Stimulated activated CD4-positive, alpha-beta T cell treated with anti-CD3 and anti-CD28 coated beads, Interleukin-15, amount 100 ng/mL, for 1 hour (primary cell): ENCODE measurements at places on chromosomes 5 and 9.

DNA sequence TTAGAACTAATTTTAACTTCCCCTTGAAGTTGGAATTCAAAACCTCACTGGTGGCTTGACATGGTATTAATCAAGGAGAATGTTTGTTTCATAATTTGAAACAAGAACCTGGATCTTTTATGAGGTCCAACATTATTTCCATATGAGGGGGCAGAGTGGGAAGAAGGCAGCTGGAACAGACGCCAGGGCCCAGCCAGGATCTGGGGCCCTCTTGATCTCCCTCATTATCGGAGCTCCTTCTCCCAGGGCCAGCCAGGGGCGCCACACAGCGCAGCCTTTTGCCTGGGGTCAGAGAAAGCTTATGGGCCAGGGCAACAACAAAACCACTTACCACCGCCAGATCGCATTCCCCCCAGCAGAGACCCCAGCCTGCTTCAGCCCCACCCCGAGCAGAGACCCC lies 27.1 kb upstream of the NKD2 start:
- no peak for DNase-seq

- no peak for DNase-seq
These were observed 228.0 kb upstream of the ADAMTSL1 start for GRCh38 chr9:18245911-18246310.

GRCh38 chr9:85978496-85978895 lies 37.5 kb downstream of the NAA35 start:
- DNase-seq, result no peak

- DNase-seq, result no peak
These were observed 1944.6 kb upstream of the WWC1 start for GRCh38 chr5:166346726-166347374.

- DNase-seq, result no peak
These were observed 102.3 kb downstream of the APBA1 start for GRCh38 chr9:69569738-69570451.

DNA sequence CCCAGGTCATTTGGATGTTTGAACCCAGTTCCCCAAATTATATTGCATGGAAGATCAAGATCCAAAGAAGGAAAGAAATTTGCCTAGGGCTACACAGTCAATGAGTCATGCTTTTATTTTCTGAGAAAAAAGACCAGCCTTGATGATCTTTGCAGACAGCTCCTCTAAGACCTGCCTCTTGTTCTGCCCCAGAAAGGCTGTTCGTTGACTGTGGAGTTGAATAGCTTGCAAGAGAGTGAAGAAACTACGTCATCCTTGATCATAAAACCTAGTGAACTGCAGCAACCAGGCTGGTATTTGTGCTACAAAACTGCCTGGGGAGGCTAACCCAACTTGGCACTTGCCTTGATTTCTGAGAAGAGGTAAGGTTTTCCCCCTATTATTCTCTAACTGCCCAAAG lies 263.9 kb downstream of the PAPPA start:
- no peak for DNase-seq

DNA sequence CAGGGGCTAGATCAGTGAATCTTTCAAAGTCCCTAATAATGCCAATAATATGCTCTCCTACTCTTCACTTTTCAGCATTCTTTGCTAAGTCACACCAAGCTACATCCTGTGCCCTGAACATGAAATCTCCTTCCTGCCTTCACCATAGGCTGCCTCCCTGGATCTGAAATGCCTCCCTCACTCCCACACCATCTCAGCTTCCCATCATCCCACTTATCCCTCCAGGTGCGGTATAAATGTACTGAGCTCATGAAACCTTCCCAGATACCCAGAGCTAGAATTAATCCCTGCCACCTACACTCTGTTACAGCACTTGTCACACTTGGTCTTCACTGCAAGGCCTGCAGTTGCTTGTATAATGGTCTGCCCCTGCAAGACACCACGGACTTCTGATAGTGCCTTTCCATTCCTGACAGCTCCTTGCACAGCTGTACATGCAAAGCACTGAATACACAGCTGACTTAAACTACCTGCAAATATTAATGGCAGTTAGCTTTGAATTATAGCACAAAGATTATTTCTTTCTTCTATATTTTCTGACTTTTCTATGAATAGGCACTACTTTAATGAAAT lies 250.4 kb downstream of the EBF1 start:
- no peak for DNase-seq

DNA sequence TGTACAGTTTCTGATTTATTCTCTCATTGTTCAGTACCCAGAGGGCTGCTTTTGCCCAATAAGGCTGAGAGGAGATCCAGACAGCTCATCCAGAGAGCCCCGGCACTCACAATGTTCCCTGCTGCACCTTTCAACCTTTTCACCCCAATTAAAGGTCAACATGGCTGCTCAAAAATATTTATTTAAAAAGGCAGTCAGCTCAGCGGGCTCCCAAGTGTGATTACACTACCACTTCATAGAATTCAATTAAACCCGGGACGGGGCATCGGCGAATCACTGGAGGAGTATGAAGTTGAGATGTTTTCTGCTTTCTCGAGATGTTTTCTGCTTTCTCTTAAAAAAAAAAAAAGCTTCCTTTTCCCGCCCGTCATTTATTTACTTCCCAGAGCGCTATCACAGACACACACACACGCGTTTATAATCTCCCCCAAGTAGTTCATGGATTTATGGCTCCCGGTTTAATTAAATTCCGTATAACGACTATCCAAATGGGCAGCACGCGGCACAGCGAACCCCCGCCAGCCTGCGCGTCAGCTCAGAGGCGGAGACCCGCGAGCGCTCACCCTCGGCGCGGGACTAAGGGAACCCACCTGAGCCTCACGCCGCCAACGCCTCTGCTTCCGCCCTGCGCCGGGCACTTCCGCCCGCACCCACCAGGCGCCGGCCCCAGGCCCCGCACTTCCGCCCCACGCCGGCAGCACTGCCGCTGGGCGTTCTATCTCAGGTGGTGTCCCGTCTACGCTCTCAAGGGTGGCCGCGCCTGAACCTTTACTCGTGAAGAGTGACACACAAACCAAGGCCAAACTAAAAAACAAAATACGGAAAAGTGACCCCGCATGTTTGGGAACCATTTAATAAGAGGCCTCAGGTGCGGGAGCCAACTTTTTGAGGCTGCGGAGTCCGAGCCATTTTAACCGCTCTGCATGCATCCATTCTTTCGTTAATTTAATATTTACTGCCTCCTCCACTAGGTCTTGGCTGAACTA lies at the start of gene C5orf63:
C5orf63 (minus strand) TSS at position 642 of the 986 bp plus-strand sequence. CDS start 14,507 bp downstream, outside the sequence.
- DNase-seq, result peak; percentile 60

DNA sequence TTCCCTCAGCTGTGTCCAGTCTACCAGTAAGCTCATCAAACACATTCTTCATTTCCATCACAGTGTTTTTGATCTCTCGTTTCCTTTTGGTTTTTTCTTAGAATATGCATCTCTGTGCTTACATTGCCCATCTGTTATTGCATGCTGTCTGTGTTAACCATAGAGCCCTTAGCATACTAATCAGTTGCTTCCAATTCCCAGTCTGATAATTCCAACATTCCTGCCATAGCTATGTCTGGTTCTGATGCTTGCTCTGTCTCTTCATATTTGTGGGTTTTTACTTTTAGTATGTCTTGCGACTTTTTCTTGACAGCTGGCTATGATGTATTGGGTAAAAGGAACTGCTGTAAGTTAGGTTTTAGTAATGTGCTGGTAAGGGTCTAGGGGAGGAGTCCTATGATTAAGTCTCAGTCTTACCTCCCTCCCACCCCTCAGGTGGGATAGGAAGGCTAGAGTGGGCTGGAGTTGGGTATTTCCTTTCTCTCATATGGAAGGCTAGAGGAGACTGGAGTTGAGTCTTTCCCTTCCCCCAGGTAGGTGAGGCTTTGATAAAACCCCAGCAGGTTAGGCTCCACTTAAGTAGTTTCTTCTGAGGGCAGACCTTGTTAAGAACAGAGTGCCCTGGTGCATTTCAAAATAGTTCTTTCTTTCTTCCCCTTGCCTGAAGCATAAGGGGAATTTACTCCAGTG lies 99.1 kb upstream of the RASGRF2 start:
- no peak for DNase-seq

DNA sequence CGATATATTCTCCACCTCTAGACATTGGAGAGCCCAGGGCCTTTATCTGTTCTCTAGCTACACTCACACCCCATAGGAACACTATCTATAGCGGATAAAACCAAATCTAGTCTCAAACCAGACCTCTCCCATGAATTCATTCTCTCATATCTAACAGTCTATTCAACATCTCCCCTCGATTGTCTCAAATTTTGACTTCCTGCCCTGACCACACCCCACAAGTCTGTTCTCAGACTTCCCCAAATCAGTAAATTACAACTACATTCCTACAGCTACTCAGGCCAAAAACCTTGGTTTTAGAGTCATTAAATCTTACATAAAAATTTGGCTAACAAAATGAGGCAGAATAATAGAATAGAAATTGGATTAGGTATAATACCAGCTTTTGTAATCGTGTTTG lies 12.5 kb upstream of the SLC1A3 start:
- DNase-seq, result no peak

- no peak for DNase-seq
These were observed 64.0 kb upstream of the PTGER4 start for GRCh38 chr5:40615586-40616170.

DNA sequence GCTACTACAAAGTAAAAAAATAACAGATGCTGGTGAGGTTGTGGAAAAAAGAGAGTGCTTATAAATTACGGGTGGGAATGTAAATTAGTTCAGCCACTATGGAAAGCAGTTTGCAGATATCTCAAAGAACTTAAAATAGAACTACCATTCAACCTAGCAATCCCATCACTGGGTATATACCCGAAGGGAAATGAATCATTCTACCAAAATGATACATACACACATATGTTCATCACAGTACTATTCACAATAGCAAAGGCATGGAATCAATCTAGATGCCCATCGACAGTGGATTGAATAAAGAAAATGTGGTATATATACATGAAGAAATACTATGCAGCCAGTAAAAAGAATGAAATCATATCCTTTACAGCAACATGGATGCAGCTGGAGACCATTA lies 6.3 kb upstream of the TEX10 start:
- no peak for DNase-seq

DNA sequence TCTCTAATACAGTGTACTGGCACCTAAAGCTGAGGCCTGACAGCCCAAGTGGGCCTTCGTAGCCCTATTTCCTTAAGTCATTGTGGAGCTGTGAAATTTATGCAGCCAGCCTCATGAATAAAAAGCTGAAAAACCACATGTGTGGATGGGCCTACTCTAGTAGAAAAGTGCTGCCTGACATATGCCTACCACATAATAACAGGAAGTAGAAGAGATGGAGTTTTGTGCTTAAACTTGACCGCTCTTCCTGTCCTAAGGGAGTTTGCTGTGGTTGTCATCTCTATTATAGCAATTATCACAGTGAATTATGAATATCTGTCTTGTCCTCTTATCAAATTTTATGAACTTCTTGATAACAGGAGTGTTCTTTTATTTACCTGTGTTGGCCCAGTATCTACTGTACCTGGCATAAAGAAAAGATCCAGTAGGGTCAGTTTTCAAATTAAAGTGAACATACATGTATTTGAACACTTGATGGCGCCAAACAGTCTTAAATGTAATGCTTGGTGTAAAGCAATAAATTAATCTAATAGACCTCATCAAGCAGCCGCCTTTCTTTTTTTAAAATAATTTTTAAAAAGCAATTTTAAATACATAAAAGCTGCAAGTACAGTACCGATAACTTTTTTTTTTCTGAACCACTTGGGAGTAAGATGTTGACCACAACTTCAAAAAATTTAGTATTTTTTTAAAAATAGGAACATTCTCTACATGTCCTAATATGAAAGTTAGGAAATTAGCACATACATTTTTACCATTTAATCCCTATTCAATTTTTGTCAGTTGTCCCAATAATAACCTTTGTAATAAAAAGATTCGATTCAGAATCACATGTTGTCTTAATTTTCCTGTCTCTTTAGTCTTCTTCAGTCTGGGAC lies 51.0 kb downstream of the FKTN start:
- DNase-seq, result no peak

- DNase-seq, result no peak
These were observed 202.7 kb downstream of the CD180 start for GRCh38 chr5:66993882-66994281.

DNA sequence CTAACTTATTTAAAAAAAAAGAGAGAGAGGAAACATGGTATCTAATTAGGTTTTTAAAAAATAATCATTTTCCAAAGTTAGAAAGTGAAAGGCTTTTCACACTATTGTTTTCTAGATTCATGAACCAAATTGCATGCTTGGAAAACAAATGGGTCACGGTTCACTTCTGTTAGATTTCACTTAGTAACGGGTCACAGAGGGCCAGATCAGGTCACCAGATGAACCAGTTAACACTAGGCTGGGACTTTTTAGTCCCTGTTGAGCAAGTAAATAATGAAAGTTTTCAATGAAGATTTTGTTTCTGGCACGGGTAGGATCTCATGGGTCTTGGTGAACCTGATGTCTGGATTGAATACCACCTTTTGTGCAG lies 207.2 kb upstream of the RFX3 start:
- no peak for DNase-seq

DNA sequence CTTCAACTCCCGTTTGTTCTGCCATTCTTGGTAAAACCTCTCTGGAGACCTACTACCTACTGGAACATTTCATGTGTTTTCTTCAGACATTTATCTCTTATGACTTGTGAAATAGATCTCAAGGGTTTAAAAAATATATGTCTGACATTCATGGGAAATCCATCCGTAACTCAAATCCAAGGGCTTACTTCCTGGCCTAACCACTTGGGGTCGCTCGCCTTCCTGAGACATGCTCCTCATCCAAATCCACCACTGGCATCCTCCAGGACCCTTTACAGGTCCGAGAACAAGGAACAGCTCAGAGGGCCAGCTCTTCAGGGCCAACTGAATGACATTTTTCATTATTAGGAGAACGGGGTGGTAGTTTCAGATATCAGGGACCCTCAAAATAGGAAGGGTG lies 235.1 kb upstream of the TUT7 start:
- DNase-seq, result no peak

DNA sequence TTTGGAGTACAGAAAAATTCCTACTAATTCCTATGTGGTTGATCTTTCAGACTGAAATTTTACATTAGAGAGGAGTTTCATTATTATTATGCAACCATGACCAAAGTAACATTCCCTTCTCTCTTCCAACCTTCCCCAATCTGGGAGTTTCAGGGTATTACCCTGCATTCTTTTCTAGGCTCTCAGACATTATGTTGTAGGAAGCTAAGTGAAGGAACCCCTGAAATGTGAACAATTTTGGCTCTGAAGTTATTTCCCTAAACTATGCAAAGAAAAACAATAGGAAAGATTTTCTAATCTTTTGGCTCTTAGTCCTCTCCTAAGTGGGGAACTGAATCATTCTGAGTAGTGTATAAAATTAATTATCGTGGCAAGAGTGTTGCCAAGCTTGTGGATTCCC lies 63.3 kb upstream of the ZFAND5 start:
- DNase-seq, result no peak

- DNase-seq, result no peak
These were observed 8.3 kb upstream of the RETREG1 start for GRCh38 chr5:16625096-16625495.

DNA sequence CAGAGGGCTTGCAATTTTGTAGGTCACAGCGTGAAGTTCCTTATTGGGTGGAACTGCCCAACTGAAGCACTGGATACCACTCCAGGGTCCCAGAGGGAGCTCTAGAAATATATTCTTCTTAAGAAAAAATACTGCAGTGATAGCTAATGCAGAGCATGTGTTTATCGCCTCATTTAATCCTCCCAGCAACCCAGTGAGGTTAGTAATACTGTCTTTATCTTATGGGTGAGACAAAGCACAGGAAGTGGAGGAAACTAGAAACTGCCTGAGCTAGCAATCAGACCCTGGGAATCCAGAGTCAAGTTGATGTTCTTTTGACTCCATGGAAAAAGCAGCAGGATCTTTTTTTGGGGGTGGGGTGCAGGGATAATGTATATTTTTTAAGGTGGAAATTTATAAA lies 153.3 kb downstream of the PJA2 start:
- DNase-seq, result no peak
